ENCODE measurements at places on chromosomes 3 and 15. TPM values are rescaled to one million over a fixed set of nuclear protein-coding genes. Genes with fewer than 3 reads are reported as not detected.

CCDC33 gene
- not detected for total RNA-seq

TRPM1 gene
- total RNA-seq: not detected

GP9 gene
- total RNA-seq: not detected

PTPN9 gene
- 19.6 TPM for total RNA-seq

FAM162A gene
- 7.1 TPM for total RNA-seq

CLEC3B gene
- 202 TPM for total RNA-seq

- no peak for DNase-seq
These were observed 69.7 kb upstream of the CMSS1 start for GRCh38 chr3:99747915-99748314.

GRCh38 chr3:154931484-154931883, 148.6 kb upstream of the MME start:
- no peak for DNase-seq

GRCh38 chr15:40272485-40273056, 10.3 kb downstream of the ANKRD63 start:
- no peak for DNase-seq

GRCh38 chr3:57959423-57960173, 48.6 kb upstream of the FLNB start:
- DNase-seq: no peak
